ENCODE measurements at places on chromosomes 7 and 10.

DNA sequence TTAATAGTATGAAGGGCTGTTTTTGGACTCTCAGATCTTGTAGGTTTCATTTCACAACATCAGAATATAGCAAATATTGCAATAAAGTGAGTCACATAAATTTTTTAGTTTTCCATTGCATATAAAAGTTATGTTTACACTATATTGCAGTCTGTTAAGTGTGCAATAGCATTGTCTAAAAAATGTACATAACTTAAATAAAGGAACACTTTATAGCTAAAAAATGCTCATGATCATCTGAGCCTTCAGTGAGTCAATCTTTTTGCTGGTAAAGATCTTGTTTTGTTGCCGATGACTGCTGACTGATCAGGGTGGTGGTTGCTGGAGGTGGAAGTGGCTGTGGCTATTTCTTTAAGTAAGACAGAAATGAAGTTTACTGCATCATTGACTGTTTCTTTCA lies 42.0 kb downstream of the ABCA13 start:
- no peak for DNase-seq

- DNase-seq: no peak
These were observed 230.3 kb downstream of the INHBA start for GRCh38 chr7:41472427-41473125.

GRCh38 chr10:2953495-2953894 lies 113.9 kb upstream of the PFKP start:
- no peak for DNase-seq

DNA sequence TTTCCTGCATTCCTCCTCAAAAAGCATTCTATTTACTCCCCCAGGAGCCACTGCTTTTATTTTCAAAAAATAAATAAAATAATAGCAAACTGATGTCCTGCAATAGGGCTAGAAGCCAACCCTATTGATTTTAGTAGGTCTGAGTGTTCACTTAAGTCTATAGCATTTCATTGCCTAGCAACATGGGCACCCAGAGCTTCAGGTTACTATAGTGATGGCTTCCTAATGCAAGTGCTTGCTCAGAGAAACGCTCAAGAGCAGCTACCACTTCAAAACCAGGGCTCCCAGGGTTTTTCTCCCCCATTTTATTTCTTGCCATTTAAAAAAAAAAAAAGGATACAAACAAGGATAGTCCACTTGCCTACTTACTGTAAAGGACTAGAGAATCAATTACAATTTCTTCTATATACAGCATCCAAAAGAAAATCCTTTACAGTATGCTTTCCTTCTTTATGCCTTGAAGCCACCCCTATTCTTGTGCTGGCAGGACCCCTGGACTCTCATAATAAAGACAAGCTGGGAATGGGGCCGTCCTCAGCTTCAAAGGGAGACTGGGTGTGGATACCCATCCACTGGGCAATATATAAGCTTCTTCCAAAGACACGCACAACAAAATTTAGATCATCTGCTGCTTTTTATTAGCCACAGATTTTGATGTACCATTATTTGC lies 133.3 kb downstream of the VPS41 start:
- DNase-seq: no peak

DNA sequence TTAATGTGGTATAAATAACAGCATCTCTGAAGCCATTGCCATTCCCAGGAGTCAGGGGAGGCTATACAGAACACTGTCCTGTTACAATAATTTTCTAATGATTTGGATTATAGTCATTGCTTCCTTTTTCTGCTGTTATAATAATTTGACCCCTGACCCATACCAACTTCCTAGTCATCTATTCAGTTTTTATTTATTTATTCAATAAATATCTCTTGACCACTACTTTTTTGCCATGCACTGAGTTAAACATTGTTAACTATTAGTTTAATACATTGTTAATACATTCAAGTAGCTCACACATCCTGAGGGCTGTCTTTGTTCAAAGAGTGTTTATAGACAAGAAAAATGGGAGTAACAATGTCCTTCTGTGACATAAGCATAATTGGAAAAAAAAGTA lies 235.5 kb upstream of the MEOX2 start:
- DNase-seq: no peak

DNA sequence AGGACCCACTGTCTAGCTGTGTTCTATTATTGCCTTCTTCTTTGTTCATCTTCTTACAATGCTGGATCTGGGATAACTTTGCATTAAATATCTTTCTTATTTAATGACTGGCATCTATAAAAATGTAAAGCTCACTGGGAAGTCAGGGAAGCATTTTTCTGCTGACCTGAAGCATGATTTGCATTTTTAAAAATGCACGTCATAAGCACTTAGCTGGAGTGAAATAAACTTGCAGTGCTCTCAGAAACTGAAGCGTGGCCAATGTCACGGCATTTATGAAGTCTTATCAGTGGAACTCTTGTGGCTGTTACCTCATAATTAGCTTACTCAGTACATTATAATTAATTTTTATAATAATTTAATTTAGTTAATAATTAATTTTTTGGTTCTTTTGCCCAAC lies 59.1 kb downstream of the FRMD4A start:
- DNase-seq: no peak

- no peak for DNase-seq
These were observed 106.0 kb downstream of the ZNF365 start for GRCh38 chr10:62480196-62480595.

GRCh38 chr7:13496976-13497375 lies 492.5 kb downstream of the ETV1 start:
- no peak for DNase-seq

GRCh38 chr10:59887006-59887405 lies 19.4 kb downstream of the CCDC6 start:
- no peak for DNase-seq

DNA sequence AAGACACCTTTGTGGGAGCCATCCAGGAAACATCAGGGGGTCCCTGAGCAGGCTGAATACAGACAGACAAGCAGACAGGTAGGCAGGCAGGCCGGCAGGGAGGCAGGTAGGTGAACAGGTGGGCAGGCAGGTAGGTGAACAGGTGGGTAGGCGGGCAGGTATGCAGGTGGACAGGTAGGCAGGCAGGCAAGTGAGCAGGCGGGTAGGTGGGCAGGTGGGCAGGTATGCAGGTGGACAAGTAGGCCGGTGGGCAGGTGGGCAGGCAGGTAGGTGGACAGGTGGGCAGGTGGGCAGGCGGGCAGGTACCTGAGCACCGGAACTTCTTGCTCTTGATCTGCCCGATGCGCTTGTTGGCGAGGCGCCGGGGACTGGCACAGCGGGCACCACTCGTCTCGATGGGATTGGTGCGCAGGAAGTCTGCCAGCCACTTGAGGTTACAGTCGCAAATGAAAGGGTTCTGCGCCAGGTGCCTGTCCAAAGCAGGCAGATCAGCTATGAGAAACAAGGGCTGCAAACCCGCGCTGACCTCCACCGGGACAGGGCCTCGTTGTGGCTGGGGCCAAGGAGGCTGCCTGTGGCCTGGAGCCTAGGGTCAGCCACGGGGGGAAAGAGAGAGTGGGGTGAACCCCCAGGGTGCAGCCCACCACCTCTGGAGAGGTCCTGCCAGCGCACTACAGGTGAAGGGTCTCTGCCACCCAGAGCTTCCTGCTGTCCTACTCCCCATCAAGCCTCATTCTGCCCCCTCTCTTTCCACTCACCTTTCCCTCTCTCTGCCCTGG lies 136.9 kb downstream of the SLIT1 start:
- DNase-seq: no peak

DNA sequence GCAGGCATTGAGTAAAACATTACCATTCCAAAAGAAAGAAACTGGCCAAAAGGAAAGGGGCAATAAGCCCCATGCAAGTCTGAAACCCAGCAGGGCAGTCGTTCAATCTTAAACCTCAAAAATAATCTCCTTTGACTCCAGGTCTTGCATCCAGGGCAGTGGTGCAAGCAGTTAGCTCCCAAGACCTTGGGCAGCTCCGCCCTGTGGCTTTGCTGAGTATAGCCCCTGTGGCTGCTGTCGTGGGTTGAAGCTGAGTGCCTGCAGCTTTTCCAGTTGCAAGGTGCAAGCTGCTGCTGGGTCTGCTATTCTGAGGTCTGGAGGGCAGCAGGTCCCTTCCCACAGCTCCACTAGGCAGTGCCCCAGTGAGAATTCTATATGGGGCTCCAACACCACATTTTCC lies 580.1 kb upstream of the AUTS2 start:
- DNase-seq: peak; percentile 38

DNA sequence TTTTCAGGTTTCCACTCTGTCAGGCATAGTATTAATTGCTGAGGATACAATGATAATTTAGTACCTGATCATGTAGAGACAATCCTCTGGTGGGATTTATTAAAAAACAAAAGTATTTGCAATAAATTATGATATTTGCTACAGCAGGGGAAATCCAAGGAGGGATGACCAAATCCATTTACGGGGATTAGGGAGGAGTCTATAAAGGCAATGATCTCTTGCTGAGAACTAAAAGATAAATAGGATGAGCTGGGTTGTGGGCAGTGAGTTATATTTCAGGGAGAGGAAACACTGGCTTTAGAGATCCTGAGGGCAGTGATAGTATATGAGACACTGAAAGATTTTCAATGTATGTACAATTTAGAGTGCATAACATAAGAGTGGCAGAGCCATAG lies 305.5 kb downstream of the GPR37 start:
- no peak for DNase-seq

- DNase-seq: no peak
These were observed 90.7 kb upstream of the TMEM26 start for GRCh38 chr10:61543831-61544230.

- no peak for DNase-seq
These were observed 169.3 kb upstream of the MAGI2 start for GRCh38 chr7:79622781-79623180.

DNA sequence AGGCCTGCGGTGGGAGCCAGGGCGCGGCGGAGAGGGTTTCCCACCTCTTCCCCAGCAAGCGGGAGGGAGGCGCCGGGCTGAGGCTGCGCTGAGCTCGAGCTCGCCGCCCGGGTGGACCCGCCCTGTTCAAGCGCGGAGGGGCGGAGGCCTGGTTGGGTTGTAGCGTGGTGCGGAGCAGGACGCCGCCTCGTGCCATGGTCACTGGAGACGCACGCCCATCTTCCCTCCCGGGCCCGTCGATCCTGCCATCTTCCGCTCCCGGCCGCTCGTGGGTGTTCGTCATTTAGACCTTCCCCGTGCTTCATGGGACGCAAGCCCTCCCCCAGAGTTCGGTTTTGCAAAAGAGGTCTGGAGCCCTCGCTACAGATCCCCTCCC lies 9.3 kb upstream of the EN2 start:
- DNase-seq: no peak

DNA sequence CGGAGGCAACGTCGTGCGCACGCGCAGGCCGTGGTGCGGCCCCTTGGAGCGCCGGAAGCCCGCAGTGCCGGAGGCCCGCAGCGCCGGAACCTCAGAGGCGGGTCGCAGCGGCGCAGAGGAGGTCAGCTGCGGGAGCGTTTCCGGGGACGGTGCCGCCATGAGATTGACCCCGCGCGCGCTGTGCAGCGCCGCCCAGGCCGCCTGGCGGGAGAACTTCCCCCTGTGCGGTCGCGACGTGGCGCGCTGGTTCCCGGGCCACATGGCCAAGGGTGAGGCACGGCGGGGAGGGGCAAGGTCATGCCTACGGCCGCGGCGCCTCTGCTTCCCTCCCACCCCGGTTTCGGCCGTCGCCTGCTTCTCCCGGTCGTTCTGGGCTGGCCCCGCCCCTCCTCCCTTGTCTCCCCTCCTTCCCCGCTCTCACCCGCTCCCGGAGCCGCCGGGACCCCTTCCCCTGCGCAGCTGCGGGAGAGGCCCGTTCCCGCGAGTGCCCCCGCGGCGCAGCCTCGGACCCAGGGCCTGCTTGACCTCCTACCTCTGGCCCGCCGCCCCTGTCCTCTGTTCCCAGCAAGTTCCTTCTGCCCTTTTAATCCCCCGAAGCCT lies at the start of gene MTG1:
Gene MTG1 (plus strand): TSS at position 94 of the 600 bp plus-strand sequence. CDS start 64 bp downstream, at position 158.
- DNase-seq: peak; percentile 94

- no peak for DNase-seq
These were observed 159.2 kb upstream of the PLXNA4 start for GRCh38 chr7:132735476-132735875.

DNA sequence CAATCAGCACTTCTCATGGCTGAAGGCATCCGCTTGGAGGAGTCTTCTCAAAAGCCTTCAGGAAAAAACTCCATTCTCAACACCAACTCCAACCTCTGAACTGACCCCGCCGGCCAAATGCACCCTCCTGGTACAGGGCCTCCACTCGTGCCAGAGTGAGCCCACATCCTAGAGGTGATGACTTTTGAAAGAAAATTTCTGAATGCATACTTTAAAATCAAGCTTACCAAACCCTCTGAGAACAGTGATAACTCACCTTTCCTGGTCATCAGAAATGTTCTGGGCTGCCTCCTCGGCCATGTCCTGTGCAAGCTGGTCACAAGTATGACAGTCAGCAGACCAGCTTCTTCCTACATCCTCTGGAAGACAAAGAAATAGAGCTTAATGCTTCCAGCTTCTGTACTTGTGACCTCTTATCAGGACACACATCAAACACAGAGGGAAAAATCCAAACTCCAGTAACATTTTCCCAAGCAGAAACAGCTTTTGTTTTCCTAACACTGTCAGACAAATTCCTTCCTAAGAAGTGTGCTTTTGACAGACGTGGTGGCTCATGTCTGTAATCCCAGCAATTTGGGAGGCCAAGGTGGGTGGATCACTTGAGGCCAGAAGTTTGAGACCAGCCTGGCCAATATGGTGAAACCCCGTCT lies at the start of gene PKD1L1:
Gene PKD1L1 (minus strand): TSS at position 326 of the 650 bp plus-strand sequence. CDS start 26 bp downstream, at position 300.
- DNase-seq: no peak

DNA sequence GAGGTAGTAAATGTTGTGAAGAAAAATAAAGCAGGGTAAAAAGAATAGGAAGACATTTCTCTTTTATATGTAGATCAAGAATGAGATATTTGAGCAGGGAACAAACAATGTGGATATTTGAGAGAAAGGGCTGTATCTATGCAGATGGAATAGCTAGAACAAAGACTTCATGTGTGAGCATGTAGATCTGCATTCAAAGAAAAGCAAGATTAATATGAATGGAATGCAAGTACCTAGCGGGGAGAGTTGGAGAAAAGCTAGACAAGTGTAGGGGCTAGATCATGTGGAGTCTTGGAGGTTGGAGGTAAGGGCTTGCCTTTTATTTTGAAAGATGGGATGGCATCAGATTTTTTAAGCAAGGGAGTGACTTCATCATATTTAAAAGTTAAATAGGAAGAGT lies 27.1 kb downstream of the SHOC2 start:
- no peak for DNase-seq
